ENCODE measurements at places on chromosomes 1 and 21.

- DNase-seq, result no peak
Measured at GRCh38 chr1:213256438-213257087, 205.5 kb downstream of the RPS6KC1 start.

GRCh38 chr21:35204850-35205541 is 155.9 kb upstream of the RUNX1 start:
- peak; percentile 88 for DNase-seq

- no peak for DNase-seq
Measured at GRCh38 chr1:27154469-27154990, 395 bp downstream of the SLC9A1 start.

DNA sequence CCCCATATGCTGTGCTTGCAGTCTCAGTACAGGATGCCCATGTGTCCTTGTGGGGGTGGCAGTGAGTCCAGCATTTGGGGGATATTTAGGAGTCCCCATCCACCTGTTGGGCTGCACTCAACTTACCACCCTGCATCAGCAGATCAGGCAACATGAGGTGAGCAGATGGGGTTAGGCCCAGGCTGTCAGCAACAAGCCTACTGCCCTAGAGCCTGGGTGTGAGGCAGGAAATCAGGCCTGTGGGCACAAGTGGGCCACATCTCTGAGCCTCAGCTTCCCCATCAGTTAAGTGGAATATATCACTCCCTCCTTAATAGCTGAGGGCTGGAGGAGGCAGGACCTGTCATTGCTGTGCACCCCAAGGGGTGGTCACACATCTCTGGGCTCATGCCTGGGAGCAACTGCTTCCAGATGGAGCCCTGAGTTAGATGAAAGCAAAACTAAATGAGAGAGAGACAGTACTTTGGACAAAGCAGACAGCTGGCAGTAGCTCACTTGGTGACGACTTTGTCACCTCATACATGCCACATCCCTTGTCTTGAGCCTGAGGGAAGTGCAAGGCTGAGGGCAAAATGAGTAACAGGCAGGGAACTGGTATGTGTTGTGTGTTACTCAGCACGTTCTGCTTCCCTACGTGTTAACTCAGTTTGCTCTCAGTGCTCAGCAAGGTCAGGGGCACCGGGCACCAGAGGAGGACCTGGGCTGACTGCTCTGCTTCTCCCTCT is 48.4 kb downstream of the TRIM11 start:
- peak; percentile 43 for DNase-seq

GRCh38 chr1:228275179-228275429 is 67.3 kb downstream of the OBSCN start:
- no peak for DNase-seq

DNA sequence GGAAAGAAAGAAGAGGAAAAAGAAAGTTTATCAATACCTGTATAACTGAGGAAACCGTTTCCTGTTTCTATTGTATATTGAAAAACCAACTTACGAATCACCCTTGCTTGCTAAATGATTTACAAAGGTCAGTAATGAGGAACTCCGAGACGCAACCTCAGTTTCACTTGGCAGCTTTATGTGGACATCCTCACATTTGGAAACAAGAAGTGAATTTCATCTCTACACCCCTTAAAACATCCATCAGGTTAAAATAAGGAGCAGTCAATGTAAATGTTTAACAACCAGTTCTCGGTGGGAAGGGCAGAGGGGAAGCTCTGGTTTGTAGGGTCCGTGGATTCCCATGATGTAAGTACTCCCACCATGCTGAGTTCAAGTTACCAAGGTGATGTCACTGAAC is 481.7 kb upstream of the RUNX1 start:
- DNase-seq, result no peak

GRCh38 chr1:240888039-240888786 is 276.3 kb upstream of the GREM2 start:
- DNase-seq, result peak; percentile 17
